ENCODE measurements at places on chromosomes 12 and 14.

GRCh38 chr14:63228217-63228616, 24.0 kb downstream of the RHOJ start:
- no peak for DNase-seq

DNA sequence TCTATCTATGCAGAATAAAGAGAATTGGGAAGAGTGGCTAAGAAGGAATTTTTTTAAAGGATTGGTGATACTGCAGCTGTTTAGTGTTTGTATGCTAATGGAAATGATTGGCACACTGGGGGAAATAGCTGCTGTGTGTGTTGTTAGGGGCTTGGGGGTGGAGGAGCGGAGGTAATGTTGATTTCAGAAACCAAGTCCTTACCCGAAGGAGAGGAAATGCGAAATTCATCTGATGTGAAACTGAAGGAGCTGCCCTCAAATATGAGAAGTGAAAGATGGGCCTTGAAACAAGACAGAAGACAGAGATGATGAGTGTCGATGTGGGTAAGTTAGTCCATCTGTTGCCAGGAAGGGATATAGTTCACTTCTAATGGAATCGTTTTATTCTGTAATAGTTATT, 21.2 kb upstream of the RNASE12 start:
- no peak for DNase-seq

- DNase-seq, result no peak
These were observed 201.4 kb downstream of the C12orf50 start for GRCh38 chr12:87827638-87828264.

DNA sequence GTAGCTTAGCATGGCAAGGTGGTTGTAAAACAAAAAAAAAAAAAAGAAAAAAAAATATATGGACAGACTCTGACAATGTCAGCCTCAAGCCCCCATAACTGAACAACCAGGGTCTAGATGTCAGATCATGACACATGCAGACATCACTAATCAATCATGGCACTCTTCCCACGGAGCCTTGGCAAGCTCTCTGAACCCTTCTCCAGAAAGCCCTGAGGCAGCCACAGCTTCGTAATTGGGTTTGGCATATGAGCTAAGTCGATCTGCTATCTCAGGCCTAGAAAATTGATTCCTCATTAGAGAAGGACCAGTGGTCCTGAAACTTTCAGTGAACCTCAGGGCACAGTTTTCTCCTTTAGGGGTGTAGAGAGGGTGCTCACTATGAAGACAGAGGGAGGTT, 112.2 kb downstream of the GPR135 start:
- no peak for DNase-seq

GRCh38 chr12:131830914-131831571, 2.9 kb downstream of the MMP17 start:
- no peak for DNase-seq

DNA sequence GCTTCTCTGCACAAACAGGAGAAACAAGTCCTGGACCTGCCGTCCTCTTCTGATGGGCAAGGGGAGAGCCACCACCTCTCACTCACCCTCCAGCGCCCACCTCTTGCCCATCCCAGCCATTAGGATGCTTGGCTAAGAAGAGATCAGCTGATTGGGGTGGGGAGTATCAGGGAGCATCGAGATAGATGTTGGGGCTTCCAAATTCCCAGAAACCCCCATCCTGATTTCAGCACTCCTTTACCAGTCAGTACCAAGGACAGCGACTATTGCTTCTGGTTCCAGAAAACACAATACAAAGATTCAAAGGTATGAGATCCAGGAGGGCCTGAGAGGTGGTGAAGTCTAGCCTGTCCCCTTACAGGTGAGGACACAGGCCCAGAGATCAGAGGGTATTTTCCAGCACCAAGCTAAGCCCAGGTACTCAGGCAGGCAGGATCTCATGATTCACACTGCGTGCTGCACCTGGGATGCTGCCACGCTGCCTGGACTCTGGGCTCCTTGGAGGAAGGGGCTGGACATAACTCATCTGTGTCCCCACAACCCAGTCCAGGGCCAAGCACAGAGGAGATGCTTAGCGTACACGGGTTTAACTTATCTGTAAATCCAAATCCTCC, 76.6 kb downstream of the TUNAR start:
- DNase-seq, result no peak

GRCh38 chr12:104809706-104810385, 148.2 kb downstream of the SLC41A2 start:
- DNase-seq, result no peak

- DNase-seq, result no peak
These were observed 235.9 kb downstream of the CHST11 start for GRCh38 chr12:104692557-104693218.

DNA sequence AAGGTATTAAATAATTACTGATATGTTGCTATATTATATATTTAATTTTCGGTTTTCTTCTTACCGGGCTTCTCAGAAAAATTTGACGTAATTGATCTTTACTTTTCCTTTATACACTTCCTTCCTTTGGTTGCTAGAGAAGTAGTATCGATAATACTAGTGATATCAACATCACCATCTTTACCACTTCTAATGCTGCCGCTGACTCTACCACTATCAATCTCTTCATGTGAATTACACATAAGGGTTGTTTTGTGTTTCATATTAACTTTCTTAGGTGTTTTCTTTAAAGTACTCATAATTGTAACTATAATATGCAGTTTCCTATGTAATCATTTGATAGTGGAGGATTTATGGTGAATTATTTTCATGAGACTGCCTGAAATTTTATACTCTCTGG, 30.9 kb upstream of the KLRF1 start:
- no peak for DNase-seq

- no peak for DNase-seq
These were observed 13.8 kb downstream of the CLBA1 start for GRCh38 chr14:104999361-104999760.

DNA sequence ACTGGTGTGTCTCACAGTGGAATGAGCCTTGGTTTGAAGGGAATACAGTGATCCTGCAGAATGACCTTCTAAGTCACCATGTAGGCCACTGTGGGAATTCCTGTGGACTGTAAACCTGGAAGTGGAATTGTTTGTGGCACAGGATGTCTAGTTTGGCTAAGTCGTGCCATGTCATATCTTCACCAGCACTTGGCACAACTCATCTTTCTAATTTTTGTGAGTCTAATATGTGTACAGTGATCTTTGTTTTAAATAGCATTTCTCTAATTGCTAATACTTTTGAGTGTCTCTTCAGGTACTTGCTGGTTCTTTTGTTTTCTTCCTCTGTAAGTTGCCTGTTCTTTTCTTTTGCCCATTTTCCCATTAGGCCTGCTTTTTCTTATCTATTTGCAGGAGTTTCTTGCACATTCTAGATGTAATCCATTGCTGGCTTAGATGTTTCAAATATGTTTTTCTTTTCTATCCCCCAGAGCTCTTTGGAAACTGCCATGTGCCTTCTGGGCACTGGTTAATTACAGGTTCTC, 112.7 kb downstream of the VRK1 start:
- no peak for DNase-seq

DNA sequence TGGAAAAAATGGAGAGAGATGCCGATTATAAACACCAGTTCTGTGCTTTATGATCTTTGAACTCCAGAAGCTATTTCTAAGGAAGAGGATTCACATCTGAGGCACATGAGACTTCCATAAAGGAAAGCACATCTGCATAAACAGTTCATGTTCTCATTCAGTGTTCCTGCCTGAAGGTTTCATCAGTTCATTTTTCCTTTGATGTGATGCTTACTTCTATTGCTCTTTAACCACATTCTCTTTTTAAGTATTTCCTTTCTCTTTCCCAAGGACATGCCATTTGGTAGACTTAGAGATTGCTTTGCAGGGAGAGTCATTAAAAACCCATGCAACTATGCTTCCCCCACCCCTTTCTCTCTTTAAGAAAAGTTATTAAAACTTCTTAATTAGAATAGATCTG, 387.0 kb upstream of the FLRT2 start:
- DNase-seq, result no peak

DNA sequence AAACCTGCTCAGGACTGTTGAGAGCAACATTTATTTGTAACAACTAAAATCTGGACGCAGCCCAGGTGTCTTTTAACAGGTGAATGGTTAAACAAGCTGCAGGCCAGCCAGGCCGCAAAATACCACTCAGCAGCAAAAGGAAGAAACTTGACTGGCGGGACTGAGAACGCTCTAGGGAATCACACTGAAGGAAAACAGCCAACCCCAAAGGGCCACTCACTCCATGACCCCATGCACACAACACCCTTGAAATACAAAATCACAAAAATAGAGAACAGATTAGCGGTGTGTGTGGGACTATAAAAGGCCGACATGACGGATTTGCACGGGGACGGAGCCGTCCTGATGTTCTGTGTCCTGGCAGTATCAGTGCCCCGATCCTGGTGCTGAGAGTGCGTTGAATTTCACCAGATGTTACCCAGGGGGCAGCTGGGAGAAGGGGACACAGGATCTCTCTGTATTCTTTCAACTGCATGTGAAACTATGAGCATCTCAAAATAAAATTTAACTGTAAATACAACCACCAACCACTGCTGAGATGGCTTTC, 23.0 kb downstream of the VPS37B start:
- DNase-seq, result no peak

DNA sequence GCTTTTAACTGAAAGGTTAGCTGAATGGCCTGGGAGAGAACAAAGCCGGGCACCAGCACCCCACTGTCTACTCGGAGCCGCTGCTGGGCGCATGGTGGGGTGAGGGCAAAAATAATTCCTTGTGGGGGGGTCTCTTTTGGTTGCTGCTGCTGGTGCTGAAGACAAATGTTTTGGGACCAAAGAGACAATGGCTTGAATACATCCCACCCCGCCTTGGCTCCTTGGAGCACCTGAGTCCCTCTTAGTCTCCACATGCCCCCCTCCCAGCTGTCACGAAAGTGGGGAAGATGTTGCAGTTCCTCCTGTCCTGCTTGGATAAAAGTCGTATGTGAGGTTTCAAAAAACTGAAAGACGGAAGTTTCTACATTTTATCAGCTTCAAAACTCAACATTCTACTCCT, 85.0 kb downstream of the PIWIL1 start:
- no peak for DNase-seq

DNA sequence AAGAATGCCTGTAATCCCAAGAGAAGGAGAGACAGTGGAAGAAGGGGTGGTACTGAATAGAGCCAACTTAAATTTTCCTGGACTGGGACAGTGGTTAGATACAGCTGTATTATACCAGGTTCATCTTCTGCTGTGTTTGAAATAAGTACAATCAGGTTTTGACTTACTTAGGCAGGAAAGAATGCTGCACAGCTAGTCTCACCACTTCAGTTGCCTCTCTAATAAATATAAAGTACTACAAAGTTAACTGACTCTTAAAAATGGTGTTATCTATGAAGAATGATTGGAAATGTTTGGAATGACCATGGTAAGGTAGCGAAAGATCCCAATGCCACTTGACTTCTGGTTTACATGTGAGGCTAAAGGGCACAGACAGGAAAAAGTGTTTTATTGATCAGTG, 652.1 kb downstream of the NOVA1 start:
- no peak for DNase-seq
